Body of pancreas (tissue), 4 donors: ENCODE measurements at places on chromosomes 5 and 9. TPM values are rescaled to one million over a fixed set of nuclear protein-coding genes. Genes with fewer than 3 reads are reported as not detected.

DNA sequence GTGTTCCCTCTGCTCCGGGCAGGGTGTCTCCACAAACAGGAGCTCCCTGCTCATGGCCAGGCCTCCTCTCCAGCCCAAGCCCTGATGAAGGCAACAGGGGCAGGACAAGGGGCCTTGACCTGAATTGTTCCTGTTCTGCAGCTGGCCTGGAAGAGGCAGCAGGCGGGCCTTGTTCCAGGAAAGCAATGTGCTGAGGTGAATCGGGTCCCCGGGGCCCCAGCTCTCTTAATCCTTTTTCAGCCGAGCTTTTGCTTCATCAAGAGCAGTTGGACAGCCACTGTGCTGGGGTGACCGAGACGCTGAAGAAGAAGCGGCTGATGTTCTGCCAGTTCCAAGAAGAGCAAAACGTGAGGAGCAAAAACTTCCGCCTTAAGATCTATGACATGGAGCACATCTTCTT lies 41.4 kb downstream of the CCDC180 start:
- DNase-seq: no peak

GRCh38 chr9:5791870-5792269 lies 41.0 kb downstream of the ERMP1 start:
- no peak for DNase-seq

DNA sequence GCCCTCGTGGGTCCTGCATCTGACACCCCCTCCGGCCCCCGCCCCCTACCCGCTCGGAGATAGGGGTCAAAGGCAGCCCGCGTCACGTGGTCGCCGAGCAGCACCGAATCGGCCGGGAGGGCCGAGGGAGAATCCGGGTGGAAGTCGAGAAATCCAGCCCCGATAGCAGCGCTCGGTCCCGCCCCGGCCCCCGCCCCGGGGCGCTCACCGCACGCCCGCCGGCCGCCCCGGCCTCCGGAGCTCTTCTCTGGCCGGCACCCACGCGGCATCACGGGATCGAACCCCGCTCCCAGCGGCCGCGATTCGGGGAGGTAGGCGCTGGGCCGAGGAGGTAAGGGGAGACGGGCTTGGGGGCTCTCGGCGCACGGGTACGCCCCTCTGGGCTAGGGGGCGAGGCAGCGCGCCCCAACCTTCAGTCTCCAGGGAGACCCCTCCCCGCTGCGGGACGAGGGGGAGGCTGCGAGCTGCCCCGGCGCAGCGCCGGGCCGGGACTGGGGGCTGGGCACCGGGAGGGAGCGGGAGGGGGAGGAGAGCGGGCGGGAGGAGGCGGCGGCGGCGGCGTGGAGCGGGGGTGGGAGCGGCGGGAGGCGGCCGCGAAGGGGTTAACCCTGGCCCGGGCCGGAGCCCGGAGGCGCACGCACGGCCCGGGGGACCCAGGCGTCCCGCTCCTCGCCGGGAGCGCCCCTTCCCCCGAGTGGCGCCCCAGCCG lies 22.1 kb upstream of the NDST1 start:
- DNase-seq: peak; percentile 55

CAMK4 gene
- 0.78 TPM for total RNA-seq

TSLP gene
- not detected for total RNA-seq

COL15A1 gene
- total RNA-seq: 55.4 TPM

GPR151 gene
- total RNA-seq: not detected

SHC3 gene
- total RNA-seq: 6.9 TPM

RAI14 gene
- total RNA-seq: 25.7 TPM
